ENCODE measurements at places on chromosomes 12 and 14. TPM values are rescaled to one million over a fixed set of nuclear protein-coding genes. Genes with fewer than 3 reads are reported as not detected.
A peak's percentile ranks its signal among the peaks of the same experiment; 100 is the strongest.

DNA sequence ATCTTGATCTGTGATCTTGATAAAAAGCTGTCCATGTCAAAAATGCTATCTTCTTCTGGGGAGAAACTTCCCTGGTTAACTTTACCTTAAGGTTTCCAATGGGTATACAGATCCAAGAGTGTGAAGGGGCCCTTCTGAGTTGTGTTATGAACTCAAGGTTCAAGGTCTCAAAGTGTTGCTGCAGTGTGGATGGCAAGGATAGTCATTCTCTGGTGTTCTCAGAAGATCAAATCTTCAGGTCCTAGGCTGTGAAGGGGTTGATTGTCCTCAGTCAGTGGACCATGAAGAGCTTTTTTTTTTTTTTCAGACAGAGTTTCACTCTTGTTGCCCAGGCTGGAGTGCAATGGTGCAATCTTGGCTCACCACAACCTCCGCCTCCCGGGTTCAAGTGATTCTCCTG lies 114.4 kb downstream of the SPTSSA start:
- no peaks in the 10 kb centered on the region for H3K4me1 ChIP-seq
- DNase-seq = no peak
- no peaks in the 10 kb centered on the region for H3K36me3 ChIP-seq

GRCh38 chr12:116411977-116412376 lies 134.5 kb upstream of the MED13L start:
- H3K4me1 ChIP-seq = no peaks in the 10 kb centered on the region
- H3K27me3 ChIP-seq = no peaks in the 10 kb centered on the region
- H3K4me3 ChIP-seq = no peak overlapping the region
- H3K36me3 ChIP-seq = no peaks in the 10 kb centered on the region

GRCh38 chr12:113048716-113049127 lies 7.8 kb upstream of the DTX1 start:
- no peak for DNase-seq
- H3K4me3 ChIP-seq = no peak overlapping the region
- H3K4me1 ChIP-seq = no peaks in the 10 kb centered on the region
- H3K27me3 ChIP-seq = no peaks in the 10 kb centered on the region

DNA sequence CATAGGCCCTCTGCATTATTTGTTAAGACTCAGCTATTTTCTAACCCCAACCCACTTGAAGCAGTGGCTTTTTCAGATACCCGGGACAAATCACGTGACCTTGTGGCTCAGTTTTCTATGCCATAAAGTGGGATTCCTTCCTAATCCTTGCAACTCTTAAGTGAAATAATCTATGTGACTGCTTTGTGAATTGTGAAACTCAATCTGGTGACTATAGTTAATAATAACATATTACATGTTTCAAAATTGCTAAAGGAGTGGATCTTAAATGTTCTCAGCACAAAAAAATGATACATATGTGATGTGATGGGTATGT lies 17.3 kb downstream of the EML1 start:
- H3K27ac ChIP-seq = peak overlapping the region; percentile 72
- H3K4me3 ChIP-seq = no peak overlapping the region
- H3K27me3 ChIP-seq = no peaks in the 10 kb centered on the region
- DNase-seq = no peak

GRCh38 chr12:124368421-124369032 lies 73.6 kb downstream of the RFLNA start:
- DNase-seq = no peak
- peak overlapping the region; percentile 95 for H3K27ac ChIP-seq
- H3K27me3 ChIP-seq = no peaks in the 10 kb centered on the region
- H3K4me3 ChIP-seq = no peak overlapping the region

- no peak overlapping the region for H3K27ac ChIP-seq
- H3K4me1 ChIP-seq = peaks cover 10% of the 10 kb centered on the region
- no peaks in the 10 kb centered on the region for H3K27me3 ChIP-seq
- H3K36me3 ChIP-seq = no peaks in the 10 kb centered on the region
- H3K4me3 ChIP-seq = no peak overlapping the region
- no peak for DNase-seq
Measured at GRCh38 chr14:104802394-104803184, 1.7 kb downstream of the ZBTB42 start.

GRCh38 chr12:54653025-54653424 lies 4.9 kb upstream of the DCD start:
- no peak overlapping the region for H3K4me3 ChIP-seq
- no peak for DNase-seq
- H3K4me1 ChIP-seq = no peaks in the 10 kb centered on the region

- H3K27ac ChIP-seq = no peak overlapping the region
- H3K4me3 ChIP-seq = no peak overlapping the region
Measured at GRCh38 chr14:33777681-33778080, 173.2 kb downstream of the EGLN3 start.

- peak overlapping the region; percentile 43 for H3K27ac ChIP-seq
- no peaks in the 10 kb centered on the region for H3K4me1 ChIP-seq
- DNase-seq = no peak
Measured at GRCh38 chr14:52352061-52352491, 38.0 kb downstream of the PTGER2 start.

DNA sequence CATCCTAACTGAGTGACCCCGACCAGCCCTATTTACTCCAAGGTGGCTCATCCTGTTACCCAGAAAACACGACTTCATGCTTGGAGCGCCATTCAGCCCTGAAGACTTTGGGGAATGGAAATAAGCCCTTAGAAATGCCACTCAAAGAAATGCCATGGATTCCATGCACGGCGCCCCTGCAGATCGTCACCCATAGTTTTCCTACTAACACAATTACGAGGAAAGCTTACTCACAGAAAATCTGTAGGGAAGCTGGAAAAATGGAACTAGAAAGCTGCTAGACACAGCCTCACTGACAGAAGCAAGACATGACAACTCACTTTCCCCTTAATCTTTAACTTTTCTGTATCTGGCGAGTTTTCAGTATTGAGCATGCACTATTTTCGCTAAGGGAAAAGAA lies 19.5 kb downstream of the NUAK1 start:
- peak overlapping the region; percentile 68 for H3K27ac ChIP-seq
- no peaks in the 10 kb centered on the region for H3K4me1 ChIP-seq
- no peaks in the 10 kb centered on the region for H3K36me3 ChIP-seq
- H3K4me3 ChIP-seq = no peak overlapping the region

DNA sequence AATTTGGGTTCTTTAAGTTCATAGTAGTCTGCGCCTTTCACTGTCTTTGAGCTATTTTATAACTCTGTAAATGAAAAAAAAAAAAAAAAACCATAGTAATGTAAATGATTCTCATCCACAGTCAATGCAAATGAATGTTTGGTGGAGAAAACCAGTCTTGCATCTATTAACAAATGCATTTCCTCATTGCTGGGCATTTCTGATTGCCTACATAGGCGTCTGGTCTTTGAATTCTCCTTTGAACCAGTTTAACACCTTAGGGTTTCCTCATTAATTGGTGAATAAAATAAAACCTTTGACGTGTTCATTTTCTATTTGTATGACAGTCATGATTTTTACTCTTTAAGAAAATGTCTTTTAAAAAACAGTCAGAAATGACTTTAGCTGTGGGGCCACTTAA lies 114.8 kb downstream of the C12orf75 start:
- H3K27me3 ChIP-seq = no peaks in the 10 kb centered on the region
- no peaks in the 10 kb centered on the region for H3K4me1 ChIP-seq
- H3K36me3 ChIP-seq = no peaks in the 10 kb centered on the region
- no peak overlapping the region for H3K4me3 ChIP-seq
- no peak overlapping the region for H3K27ac ChIP-seq

DNA sequence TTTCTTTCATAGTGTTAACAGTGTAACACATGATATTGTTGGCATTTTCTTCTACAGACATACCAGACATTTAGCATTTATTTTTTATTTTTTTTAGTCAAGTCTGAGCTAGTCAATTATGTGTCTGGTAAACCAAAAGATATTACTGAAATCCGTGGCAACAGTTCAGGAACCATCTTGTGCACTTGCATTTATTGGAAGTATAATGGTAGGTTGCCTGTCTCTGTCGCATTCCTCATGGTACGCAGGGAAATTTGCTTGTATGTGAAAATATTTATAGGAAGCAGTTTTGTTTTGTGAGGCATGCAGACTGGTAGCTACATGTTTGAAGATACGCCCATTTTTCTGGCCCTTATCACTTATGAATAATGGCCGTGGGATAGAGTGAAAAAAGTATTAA lies 186.1 kb upstream of the SLC38A2 start:
- H3K27ac ChIP-seq = peak overlapping the region; percentile 56
- H3K4me3 ChIP-seq = no peak overlapping the region
- H3K4me1 ChIP-seq = peaks cover 4% of the 10 kb centered on the region
- no peaks in the 10 kb centered on the region for H3K27me3 ChIP-seq

The ASB2 gene
- total RNA-seq = not detected

Measured in breast epithelium (tissue), 4 donors.